ENCODE measurements at places on chromosomes 3 and 15. TPM values are rescaled to one million over a fixed set of nuclear protein-coding genes. Genes with fewer than 3 reads are reported as not detected.

The TRIM42 gene
- not detected for polyA plus RNA-seq

The CYP19A1 gene
- polyA plus RNA-seq, result not detected

The CLRN1 gene
- not detected for polyA plus RNA-seq

The CYP8B1 gene
- polyA plus RNA-seq, result not detected

The C3orf22 gene
- polyA plus RNA-seq, result not detected

The DUOXA1 gene
- polyA plus RNA-seq, result 0.29 TPM

The RPL32 gene
- 2,743 TPM for polyA plus RNA-seq

The FBXL22 gene
- polyA plus RNA-seq, result 0.97 TPM

The ISL2 gene
- not detected for polyA plus RNA-seq

The CCDC54 gene
- polyA plus RNA-seq, result 0.14 TPM

- H3K27ac ChIP-seq, result no peak overlapping the region
- H3K4me1 ChIP-seq, result peaks cover 17% of the 10 kb centered on the region
- peaks cover 16% of the 10 kb centered on the region for H3K36me3 ChIP-seq
- DNase-seq, result no peak
- H3K27me3 ChIP-seq, result no peaks in the 10 kb centered on the region
Observed at GRCh38 chr3:111621535-111621934, 26.4 kb upstream of the ZBED2 start.

DNA sequence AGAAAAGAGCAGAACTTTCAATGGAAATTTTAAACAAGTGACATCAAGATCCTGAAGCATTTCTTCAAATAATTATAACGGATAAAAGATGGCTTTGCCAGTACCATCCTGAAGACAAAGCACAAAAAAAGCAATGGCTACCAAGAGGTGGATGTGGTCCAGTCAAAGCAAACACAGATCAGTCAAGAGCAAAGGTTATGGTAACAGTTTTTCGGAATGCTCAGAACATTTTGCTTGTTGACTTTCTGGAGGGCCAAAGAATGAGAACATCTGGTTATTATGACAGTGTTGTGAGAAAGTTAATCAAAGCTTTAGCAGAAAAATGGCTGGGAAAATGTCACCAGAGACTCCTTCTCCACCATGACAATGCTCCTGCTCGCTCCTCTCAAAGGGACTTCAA lies 31.5 kb downstream of the FEM1B start:
- DNase-seq, result no peak
- H3K4me3 ChIP-seq, result no peak overlapping the region
- H3K4me1 ChIP-seq, result peaks cover 5% of the 10 kb centered on the region
- H3K27ac ChIP-seq, result no peak overlapping the region
- H3K36me3 ChIP-seq, result no peaks in the 10 kb centered on the region
- H3K27me3 ChIP-seq, result peaks cover 3% of the 10 kb centered on the region

DNA sequence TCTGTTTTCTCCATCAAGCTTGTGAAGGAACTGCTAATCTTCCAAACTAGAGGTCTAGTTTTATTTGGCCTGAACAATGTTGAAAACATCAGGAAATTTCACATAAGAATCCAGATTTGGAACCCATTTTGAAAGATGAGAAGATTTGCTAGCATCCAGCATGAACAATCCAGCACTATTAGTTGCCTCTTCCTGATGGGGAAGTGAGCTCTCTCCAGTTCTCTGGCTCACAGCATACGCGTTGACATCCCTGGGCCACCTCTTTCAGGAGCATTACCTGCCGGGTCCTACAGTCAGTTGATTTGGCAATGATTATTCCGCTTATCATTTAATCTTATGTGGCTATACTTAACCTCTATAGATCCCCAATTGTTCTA lies 10.9 kb downstream of the GPR87 start:
- no peak for DNase-seq
- H3K27me3 ChIP-seq, result no peaks in the 10 kb centered on the region
- no peak overlapping the region for H3K4me3 ChIP-seq
- no peaks in the 10 kb centered on the region for H3K4me1 ChIP-seq

GRCh38 chr3:65537109-65537508 lies 501.6 kb downstream of the MAGI1 start:
- no peak for DNase-seq
- H3K4me1 ChIP-seq, result no peaks in the 10 kb centered on the region
- H3K27me3 ChIP-seq, result no peaks in the 10 kb centered on the region
- no peaks in the 10 kb centered on the region for H3K36me3 ChIP-seq

GRCh38 chr3:172189987-172190603 lies 150.7 kb downstream of the FNDC3B start:
- no peaks in the 10 kb centered on the region for H3K27me3 ChIP-seq
- no peak overlapping the region for H3K4me3 ChIP-seq
- no peaks in the 10 kb centered on the region for H3K4me1 ChIP-seq
- no peaks in the 10 kb centered on the region for H3K36me3 ChIP-seq

DNA sequence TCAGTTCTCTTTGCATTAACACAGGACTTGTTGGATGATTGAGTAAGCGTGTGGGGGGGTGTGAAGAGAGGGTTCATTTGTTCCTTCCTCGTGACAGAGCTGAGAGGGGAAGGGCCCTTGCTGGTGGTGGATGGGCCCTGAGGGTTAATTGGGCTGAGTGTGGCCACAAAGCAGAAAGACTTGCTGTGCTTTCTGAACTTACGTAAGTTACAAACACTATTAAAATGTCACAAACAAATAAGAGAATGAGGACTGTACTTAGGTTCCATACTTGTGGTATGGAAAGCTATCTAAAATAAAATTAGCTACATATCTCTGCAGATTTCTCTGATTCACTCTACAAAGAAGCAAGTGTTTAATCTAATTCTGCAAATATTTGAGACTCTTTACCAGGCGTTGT lies 231.3 kb downstream of the LPP start:
- no peaks in the 10 kb centered on the region for H3K27me3 ChIP-seq
- peaks cover 6% of the 10 kb centered on the region for H3K4me1 ChIP-seq
- DNase-seq, result no peak
- no peak overlapping the region for H3K27ac ChIP-seq
- H3K36me3 ChIP-seq, result no peaks in the 10 kb centered on the region

DNA sequence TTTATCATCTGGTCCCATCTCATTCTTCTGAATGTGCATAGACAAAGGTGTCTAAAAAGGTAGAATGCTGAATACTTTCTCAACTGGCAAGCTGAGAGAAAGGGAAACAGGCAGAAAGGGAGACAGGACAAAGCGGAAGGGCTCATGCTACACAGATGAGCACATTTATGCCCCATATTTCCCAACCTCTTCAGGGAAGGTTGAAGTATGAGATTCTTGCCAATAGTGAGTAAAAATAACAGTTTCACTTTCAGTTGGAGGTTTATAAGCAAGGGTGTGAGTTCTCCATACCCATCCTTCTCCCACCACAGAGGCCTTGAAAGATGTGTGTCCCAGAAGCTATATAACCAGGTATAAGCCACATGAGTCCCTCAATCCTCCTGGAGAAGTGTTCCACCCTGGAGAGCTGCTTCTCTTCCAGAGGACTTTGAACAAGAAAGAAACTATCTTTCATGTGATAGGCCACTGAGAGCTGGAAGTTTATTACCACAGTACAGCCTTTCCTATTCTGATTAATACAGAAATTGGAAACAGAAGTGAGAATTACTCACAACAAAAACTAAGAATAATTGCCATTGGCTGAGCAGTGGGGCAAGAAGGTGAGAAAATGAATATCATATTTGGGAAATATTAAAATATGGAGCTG lies 709.4 kb upstream of the NR2F2 start:
- H3K27me3 ChIP-seq, result no peaks in the 10 kb centered on the region
- peaks cover 7% of the 10 kb centered on the region for H3K4me1 ChIP-seq

DNA sequence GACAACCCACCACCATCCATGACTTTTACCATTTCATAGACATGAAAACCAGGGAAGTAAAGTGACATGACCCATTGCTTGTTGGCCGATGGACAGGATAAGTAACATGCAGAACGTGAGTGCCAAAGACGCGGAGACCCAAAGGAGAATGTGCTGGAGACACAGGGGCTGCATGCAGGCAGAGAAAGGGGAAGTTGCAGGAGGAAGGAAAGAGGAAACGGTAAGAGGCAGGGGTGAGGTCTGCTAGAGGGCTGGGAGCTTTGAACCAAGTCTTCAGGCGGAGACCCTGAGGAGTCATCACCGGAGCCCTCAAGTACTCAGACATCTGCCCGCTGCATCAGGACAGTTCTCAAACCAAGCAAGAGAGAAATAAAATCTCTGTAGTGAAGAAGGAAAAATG lies 34.9 kb downstream of the MAGEF1 start:
- DNase-seq, result no peak
- H3K4me1 ChIP-seq, result no peaks in the 10 kb centered on the region
- H3K27ac ChIP-seq, result no peak overlapping the region
- no peaks in the 10 kb centered on the region for H3K27me3 ChIP-seq

DNA sequence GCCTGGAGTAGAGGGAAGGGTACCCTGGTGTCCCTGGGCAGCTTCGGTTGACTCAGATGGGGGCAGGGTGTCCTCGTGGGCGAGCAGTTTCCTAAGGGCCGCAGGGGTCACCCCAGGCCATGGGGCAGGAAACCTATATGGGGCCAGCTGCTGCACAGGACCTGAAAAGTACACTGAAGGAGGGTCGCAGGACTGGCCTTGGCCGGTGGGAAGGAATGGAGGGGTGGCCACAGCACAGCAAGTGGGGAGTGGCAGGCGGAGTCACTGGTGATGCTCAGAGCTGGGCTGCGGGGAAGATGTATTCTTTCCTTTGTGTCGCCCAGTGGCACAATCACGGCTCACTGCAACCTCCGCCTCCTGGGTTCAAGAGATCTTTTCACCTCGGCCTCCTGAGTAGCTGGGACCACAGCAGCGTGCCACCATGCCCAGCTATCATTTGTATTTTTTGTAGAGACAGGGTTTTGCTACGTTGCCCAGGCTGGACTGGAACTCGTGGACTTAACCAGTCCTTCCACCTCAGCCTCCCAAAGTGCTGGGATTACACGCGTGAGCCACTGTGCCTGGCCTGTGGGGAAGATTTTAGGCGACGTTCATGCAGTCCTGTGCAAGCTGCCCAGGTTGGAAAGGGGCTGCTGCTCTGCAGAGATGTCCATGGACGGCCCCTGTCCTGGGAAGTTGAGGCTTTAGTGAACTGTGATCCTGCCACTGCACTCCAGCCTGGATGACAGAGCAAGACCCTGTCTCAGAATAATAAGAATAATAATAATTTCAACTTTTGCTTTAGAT lies 57.2 kb downstream of the EFCAB12 start:
- no peaks in the 10 kb centered on the region for H3K36me3 ChIP-seq
- DNase-seq, result no peak
- H3K4me1 ChIP-seq, result no peaks in the 10 kb centered on the region
- no peak overlapping the region for H3K4me3 ChIP-seq
- H3K27ac ChIP-seq, result no peak overlapping the region

DNA sequence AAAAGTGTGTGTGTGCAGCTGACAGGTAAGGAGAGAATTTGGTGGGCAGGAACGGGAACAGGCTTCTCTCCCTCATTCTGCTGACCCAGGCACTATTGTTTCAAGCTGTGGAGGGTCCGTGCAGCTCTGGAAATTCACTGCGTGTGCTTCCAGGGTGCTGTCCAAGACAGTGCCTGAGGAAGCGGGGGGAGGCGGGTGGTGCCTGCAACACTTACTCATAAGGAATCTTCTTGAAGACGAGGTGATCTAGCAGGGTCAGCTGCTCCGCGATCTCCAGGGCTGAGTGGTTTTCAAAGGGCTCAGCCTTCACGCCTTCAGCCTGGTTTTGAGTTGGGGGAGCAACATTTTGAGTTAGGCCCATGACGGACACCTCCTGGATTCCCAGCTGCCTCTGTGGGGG lies 46.6 kb upstream of the CTSH start:
- H3K4me1 ChIP-seq, result no peaks in the 10 kb centered on the region
- H3K27me3 ChIP-seq, result no peaks in the 10 kb centered on the region
- DNase-seq, result no peak
- H3K36me3 ChIP-seq, result no peaks in the 10 kb centered on the region
- no peak overlapping the region for H3K27ac ChIP-seq

DNA sequence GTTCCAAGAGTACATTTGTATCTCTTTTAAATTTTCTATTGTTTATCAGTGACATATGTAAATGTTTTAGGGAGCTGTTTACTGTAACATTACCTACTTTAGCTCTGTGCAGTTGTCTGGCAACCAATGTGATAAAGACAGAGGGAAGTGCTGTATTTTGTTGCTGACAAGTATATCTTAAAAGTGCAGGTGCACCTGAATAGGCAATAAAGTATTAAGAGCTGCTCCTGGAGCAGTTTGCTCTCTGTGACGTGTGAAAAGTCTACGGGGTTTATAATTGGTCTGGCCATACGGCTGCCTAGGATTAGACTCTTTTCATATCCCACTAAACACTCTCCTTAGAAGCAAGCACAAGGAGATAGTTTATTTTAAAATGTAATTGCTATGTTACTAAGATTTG lies 178.3 kb downstream of the IGF1R start:
- H3K27me3 ChIP-seq, result no peaks in the 10 kb centered on the region
- H3K36me3 ChIP-seq, result no peaks in the 10 kb centered on the region
- no peak overlapping the region for H3K4me3 ChIP-seq
- H3K4me1 ChIP-seq, result no peaks in the 10 kb centered on the region
- DNase-seq, result no peak

DNA sequence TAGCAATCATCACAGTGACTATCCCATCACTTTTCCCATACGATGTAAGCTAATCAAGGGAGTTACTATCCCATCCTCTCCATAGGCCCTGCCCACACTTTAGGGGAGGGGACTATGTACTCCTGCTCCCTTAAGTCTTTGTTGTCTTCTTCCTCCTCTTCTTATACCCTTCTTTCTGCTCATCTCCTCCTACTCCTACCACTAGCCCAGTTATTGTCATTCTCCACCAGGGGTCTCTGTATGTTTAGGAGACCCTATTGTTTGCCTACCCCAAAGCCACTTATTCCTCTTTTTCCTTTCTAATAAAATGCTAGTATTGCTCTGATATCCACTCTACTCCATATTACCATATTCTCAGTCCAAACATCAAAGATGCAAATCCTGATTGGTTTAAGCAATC lies 27.8 kb downstream of the STAC start:
- H3K27ac ChIP-seq, result no peak overlapping the region
- DNase-seq, result no peak
- no peaks in the 10 kb centered on the region for H3K4me1 ChIP-seq
- H3K27me3 ChIP-seq, result no peaks in the 10 kb centered on the region
- H3K36me3 ChIP-seq, result no peaks in the 10 kb centered on the region

GRCh38 chr15:50145451-50145872 lies 26.4 kb upstream of the ATP8B4 start:
- no peaks in the 10 kb centered on the region for H3K4me1 ChIP-seq
- H3K27ac ChIP-seq, result no peak overlapping the region
- H3K27me3 ChIP-seq, result no peaks in the 10 kb centered on the region
- H3K4me3 ChIP-seq, result no peak overlapping the region

- no peaks in the 10 kb centered on the region for H3K36me3 ChIP-seq
- no peak overlapping the region for H3K27ac ChIP-seq
- no peaks in the 10 kb centered on the region for H3K4me1 ChIP-seq
- no peaks in the 10 kb centered on the region for H3K27me3 ChIP-seq
Observed at GRCh38 chr3:128283421-128283820, 130.1 kb downstream of the EEFSEC start.

GRCh38 chr15:38474155-38474757 lies 20.3 kb downstream of the FAM98B start:
- peak; percentile 63 for DNase-seq
- H3K27ac ChIP-seq, result no peak overlapping the region
- no peaks in the 10 kb centered on the region for H3K27me3 ChIP-seq
- no peak overlapping the region for H3K4me3 ChIP-seq
- H3K4me1 ChIP-seq, result peaks cover 7% of the 10 kb centered on the region

GRCh38 chr3:190522621-190523222 lies 8.8 kb downstream of the IL1RAP start:
- no peak for DNase-seq
- H3K4me3 ChIP-seq, result no peak overlapping the region
- H3K27ac ChIP-seq, result no peak overlapping the region
- H3K27me3 ChIP-seq, result no peaks in the 10 kb centered on the region
- H3K36me3 ChIP-seq, result no peaks in the 10 kb centered on the region
- H3K4me1 ChIP-seq, result no peaks in the 10 kb centered on the region

GRCh38 chr15:52486003-52486996 lies 42.4 kb downstream of the MYO5A start:
- DNase-seq, result no peak
- no peak overlapping the region for H3K4me3 ChIP-seq
- H3K36me3 ChIP-seq, result no peaks in the 10 kb centered on the region
- no peaks in the 10 kb centered on the region for H3K27me3 ChIP-seq

Measured in CD8-positive, alpha-beta memory T cell (primary cell).